ENCODE measurements at places on chromosomes 12 and 14.

DNA sequence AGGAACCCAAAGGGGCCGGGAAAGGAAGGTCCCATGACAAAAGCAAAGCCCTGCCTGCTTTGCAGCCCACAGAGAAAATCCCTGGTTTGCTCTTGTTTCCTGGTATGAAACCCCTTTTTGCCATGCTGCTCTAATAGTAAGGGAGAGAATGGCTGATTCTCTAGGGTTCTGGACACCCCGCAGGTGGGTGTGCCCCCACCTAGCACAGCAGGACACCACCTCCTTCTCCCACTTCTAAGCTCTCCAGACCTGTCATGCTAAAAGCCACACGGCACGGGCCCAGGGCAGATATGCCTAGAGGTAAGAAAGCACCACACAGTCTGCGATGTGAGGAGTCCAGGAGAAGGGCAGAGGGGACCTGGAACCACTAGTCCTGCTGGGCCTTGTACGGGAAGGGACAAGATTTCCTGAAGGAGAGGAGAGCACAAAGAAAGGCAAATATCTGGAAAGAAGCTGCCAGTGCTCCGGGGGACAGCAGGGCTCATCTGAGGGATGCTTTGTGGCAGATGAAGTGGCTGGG, 113.3 kb downstream of the BCL11B start:
- no peak for DNase-seq

GRCh38 chr14:67265131-67265530, 23.9 kb downstream of the PALS1 start:
- DNase-seq: peak; percentile 16

DNA sequence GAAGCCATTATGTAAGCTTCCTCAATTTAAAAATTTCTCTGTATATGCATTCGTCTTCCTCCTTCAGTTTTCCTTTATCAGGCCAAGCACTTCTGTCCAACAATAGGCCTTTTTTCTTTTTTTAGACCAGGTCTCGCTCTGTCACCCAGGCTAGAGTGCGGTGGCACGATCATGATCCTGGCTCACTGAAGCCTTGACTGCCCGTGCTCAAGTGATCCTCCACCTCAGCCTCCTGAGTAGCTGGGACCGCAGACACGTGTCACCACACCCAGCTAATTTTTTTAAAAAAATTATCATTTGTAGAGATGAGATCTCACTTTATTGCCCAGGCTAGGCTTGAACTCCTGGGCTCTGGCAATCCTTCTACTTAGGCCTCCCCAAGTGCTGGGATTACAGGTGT, 25.8 kb downstream of the TAOK3 start:
- no peak for DNase-seq

DNA sequence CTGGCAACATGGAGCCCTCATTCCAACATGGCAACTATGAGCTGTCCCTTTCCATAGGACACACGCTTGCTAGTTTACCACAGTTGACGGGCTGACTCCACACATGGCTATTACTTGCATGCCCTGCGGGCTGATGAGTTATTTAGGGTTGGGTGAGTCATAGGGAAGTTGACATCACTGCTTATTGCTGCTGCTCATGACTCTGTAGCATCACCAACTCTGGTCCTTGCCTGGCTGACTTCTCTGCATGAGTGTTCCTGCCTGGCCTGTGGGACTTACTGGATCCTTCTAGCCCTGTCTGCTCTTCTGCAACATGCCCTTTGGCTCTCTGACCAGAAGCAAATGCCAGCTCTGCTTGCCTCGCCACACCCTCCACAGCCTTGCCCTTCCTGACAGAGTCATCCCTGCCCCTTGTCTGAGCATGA, 199.5 kb downstream of the ANO6 start:
- DNase-seq: peak; percentile 86

- DNase-seq: peak; percentile 11
Observed at GRCh38 chr12:101570047-101570446, 24.7 kb upstream of the MYBPC1 start.

DNA sequence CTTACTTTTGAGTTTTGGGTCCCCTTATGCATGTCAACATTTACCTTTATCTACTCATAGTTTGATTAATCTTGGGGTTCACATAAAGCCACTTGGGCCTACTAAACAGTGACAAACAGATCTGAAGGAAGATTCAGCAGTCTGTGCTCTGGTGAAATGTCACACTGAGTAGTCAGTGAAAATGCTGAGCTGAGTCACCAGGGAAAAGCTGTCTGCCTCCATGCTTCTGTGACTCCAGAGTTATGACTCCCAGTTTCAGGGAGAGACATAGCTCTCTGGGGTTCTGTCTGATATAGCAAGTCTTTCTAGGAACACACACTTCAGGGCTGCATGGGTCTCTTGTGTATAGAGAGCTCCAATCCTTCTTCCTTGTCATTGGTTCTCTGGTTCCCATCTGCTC, 406.3 kb upstream of the FAR2 start:
- DNase-seq: no peak

- DNase-seq: peak; percentile 58
Observed at GRCh38 chr12:32365473-32366064, 33.8 kb upstream of the FGD4 start.

- no peak for DNase-seq
Observed at GRCh38 chr12:111056618-111057521, 136.5 kb upstream of the MYL2 start.

DNA sequence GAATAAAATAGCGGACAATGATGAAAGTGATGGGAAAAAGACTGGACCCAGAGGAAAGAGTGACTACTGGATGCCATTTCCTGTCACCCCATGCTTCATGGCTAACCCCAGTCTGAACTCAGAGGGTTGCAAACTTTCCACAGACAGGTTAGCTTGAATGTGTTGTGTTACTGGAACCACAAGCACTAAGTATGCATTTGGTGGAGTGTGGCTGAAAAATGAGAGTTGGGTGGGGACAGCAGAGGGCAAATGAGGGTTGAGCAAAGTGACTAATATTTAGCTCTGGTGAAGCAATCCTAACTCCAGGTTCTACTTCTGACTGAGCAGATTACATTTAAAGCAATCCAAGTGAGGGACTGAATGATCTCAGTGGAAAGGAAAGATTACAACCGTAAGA, 1.6 kb downstream of the SLC16A7 start:
- DNase-seq: peak; percentile 15

- DNase-seq: no peak
Observed at GRCh38 chr14:68806526-68807147, 13.8 kb upstream of the ZFP36L1 start.

GRCh38 chr14:81990312-81990761, 456.7 kb upstream of the SEL1L start:
- DNase-seq: peak; percentile 44

DNA sequence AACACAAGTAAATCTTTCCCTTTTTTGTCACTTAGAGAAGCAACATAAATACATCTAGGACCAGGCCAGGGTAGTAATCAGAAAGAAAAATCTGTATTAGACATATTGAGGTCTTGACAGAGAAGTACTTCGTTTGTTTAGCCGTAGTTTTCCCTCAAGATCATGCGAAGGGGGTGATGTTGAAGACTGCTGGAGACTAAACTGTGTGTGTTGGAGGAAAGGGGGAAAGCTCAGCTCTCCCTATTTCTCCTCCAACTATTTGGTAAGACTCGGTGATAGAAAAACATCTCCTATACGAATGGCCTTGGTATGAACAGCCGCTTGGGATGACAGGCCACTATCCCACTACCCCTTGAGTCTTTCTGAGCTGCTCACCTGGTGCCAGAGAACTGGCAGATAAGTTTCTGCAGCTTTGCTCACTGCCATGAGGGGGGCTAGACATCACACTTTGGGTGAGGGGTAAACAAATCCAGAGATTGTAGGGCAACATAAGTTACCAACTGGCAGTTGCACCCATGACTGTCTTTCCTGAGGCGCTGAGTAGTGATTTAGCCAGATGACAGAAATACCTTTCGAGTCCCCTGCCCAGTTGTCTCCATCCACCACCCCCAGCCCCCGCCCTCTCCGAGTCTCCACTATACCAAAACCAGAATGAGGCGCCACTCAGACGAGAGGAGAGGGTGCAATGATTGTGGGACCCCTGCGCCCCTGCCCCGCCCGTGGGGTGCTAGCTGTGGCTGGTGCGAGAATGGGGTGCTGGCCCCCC, 685 bp downstream of the VAMP1 start:
- peak; percentile 29 for DNase-seq

DNA sequence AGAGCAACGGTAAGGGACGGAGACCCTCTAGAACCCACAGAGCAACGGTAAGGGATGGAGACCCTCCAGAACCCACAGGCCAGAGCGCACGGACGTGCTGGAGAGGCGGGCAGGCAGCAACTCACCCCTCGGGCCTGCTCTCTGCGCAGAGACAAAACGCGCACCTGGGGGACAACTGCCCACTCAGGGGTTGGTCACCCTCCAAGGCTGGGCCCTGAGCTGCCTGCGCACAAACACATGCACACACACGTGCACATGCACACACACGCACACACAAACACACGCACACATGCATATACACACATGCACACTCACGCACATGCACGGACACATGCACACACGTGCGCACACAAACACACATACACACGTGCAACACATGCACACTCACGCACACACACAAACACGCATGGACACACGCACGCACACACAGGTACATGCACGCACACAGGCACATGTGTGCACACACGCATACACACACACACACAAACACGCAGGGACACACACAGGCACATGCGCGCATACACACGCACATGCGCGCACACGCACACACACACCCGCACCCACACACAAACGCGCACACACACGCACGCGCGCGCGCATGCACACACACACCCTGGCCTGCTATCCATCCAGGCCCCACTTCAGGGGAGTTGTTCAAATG, 88.3 kb downstream of the NCOR2 start:
- no peak for DNase-seq

- DNase-seq: no peak
Observed at GRCh38 chr12:10102322-10102721, 3.5 kb upstream of the CLEC1A start.

DNA sequence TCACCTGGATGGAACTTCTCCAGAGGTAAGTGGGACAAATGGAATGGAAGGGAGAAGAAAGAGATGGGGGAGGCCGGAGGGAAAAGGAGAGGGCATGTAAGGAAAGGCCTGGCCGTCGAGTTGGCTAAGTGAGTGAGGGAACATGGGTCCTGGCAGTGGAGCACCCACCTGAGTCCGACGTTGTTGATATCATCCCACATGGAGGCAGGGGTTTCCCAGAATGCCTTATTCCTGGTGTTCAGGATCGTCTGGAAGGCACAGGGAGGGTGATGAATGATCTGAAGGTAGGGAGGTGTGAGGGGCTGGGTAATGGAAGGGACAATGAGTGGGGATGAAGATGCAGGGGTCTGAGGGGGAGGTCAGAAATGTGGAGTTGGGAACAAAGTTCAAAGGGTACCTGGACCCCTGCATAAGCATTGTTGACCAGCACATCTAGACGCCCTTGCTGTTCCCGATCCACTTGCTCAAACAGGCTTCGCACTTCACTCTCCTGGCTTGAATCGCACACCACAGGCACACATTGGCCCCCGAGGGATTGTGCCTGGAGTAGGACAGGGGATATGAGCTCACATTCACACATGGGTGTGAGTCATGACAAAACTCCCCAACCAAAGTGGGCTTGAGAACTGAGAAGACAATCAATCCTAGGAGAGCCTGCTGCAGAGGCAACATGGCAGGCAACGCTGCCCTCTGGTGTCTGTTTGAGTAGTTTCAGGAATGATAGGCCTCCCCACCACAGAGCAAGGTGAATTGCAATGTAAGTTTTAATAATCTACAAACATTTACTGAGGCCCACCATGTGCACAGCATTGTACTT, 3.0 kb downstream of the DHRS1 start:
- peak; percentile 75 for DNase-seq

DNA sequence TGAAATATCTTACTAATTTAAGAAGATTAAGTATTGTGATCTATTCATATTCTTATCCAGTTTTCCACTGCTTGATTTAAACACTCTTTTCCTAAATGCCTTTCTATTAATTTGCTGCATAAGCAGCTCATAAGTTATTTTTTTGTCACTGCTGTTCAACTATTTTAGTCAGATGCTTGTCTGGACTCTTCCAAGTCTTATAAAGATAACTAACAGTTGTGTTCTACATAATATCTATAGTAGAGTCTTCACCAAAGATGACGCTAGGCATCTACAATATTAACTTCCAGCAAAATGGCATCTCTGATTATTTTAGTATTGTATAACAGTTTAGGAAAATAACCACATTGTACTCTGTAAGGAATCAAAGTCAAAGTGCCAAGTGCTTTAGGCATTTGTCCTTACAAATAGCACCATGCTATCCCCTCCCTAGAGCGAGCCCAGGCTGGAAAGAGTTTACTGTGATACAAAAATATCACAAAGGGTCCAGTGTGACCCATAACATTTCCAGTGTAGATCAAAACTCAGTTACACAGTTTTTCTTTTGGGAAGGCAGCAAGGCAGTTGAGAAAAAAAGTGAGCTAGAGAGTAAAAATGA, 98.2 kb downstream of the DENND5B start:
- no peak for DNase-seq

DNA sequence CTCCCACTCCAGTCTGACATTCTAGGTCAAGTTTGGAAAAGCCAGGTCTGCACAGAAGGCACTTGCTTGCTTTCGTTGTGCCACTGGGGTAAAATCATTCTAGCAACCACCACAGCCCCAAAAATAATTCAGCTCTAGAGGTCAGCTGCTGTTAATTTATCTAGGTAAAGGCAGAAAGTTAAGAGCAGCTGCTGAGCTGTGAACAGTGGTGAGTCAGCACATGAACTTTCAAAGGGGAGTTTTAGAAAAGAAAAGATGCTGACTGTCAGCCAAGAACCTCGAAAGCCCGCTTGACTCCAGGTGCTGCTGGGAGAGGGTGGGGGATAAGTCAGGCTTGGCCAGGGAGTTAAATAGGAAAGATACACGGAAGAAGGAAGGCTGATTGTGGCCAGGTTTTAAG, 12.7 kb downstream of the CCDC197 start:
- peak; percentile 74 for DNase-seq

- no peak for DNase-seq
Observed at GRCh38 chr14:37145395-37145794, 27.0 kb downstream of the SLC25A21 start.

DNA sequence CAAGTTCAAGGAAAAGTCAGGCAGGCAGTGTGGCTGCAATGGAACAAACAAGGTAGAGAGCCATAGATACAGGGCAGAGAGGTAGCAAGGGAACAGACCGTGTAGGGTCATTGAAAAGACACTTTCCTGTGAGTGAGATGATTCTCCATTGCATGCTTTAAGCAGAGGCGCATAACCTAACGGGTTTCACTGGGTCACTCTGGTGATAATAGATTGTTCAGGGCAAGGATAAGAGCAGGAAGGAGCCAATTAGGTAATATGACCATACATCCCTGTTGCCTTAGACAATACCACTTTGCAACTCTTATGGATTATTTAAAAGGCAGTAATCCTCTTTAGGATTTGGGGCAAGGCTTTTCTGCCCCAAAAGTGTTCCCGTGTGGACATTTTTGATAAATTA, 214.1 kb downstream of the PTPRO start:
- no peak for DNase-seq

DNA sequence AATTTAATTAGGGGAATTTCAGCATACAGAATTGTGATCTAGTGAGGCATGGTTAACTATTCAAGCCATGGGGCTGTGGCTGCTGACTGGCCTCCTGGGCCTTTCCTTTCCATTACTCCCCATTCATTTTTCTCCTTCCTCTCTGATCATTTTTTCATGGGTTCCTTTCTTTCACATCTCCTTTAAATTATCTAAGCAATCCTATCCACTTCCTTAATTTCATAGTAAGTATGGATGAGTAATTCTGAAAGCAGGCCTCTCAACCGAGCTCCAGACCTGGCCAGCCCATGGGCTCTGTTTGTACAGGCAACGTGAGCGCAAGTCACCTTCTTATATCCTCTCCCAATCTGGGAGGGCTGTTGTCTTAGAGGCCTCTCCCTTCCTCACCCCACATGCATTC, 13.4 kb downstream of the CKAP4 start:
- DNase-seq: no peak

Measured in urothelium cell line (cell line).